ENCODE measurements at places on chromosomes 5 and 9.

DNA sequence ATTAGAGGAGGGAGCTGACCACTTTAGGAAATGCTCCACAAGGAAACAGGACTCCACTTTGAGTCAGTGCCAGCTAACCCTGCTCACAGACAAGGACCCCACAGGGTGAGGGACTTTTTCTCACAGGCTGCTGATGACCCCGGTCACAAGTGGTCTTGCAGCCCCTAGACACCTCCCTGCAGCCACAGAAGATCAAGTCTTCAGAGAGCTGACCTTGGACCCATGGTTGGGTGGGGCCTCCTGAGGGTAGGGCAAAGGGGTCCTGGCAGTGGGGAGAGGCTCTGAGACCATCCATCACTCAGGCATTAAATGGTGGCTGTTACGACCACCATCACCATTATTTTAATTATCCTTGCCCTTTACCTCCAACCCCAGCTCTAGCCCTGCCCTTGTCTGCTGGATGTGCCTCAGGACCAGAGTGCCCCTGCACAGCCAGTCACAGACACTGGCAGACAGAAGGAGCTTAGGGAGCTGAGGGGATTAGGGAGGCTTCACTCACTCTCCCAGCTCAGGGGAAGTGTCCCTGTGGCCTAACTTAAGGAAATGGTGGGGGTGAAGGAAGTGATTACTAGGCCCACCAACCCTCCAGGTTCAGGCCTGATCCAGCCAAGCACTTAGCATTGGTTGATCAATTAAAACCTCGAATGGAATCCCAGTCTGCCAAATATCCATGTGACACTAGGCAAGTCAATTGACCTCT, 1.6 kb downstream of the ACSL6 start:
- no peak for DNase-seq

- DNase-seq, result no peak
Measured at GRCh38 chr9:123377211-123377971, 21.4 kb downstream of the CRB2 start.

GRCh38 chr9:93965830-93966577, 10.8 kb upstream of the BARX1 start:
- DNase-seq, result no peak

- no peak for DNase-seq
Measured at GRCh38 chr9:123361086-123361730, 5.2 kb downstream of the CRB2 start.

GRCh38 chr5:2253040-2253975, 370.6 kb upstream of the IRX4 start:
- peak; percentile 40 for DNase-seq

DNA sequence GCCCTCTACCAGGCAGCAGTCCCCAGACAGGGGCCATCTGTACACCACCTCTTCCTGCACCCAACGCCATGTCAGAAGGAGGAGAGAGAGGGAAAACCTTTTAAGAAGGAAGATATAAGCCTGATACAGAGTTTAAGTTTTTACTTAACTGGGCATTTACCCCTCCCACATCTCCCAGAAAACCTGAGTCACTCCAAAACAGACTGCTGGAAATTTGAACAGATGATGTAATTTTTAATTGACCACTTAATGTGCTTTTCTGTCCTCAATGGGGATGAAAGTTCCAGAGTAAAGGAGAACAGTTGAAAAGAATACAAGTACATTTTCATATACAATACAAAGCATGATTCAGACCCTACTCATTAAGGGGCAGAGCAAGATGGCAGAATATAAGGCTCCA, 63.9 kb downstream of the TTC39B start:
- no peak for DNase-seq

DNA sequence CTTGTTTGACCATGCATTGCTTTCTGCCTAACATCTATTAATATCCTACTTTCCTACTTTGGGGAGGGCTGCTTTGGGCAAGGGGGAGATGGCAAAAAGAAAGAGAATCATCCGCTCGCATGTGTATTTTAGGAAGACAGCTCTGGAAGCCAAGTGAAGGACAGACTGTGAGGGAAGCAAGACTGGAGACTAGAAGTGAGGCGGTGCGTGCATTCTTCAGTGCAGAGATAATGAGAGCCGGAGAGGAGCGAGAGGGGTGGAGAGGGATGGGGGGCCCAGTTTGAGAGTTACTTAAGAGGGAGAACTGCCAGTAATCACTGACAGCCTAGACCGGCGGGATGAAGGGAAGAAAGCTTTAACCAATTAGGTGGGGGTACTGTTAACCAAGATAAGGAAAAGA, 151.7 kb upstream of the RAPGEF1 start:
- no peak for DNase-seq

DNA sequence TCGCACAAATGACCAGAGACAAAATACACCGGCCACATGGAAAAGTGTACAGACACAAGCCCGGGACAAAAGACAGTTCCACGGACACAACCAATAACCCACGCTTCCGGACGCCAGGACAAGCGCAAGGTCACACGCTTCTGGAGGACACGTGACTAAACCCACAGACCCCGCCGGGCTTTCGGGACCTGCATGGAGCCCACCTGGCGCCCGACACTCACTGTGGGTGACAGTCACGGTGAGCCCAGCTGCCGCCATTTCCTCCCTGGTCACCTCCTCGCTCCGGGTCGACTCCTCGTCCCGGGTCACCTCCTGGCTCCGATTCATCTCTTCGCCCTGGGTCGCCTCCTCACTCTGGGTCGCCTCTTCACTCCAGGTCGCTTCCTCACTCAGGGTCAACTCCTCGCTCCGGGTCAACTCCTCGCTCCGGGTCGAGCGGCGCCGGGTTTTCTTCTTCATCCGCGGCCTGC, 470 bp downstream of the BAG1 start:
- DNase-seq, result peak; percentile 11

DNA sequence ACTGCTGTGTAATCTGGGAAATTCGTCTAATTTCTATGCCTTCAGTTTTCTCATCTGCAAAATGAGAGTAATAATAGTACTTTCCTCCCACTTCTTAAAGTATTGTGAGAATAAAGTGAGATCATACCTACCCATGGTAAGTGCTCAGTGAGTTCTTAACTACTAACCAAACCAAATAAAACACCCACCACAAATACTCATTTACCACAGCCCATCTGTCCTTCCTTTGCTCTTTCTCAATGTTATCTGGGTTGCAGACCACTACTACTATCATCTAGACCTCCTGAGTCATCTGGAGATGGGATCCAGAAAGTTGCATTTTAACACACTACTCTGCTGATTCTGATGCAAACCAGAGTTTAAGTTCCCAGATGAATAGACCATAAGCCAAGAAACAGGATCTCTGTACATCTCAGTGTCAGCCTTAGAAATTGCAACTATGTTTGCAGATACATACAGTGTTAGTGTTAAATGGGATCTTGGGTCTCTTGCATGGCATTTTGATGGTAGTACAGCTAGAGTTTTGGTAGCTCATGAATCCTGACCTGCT, 105.4 kb upstream of the ATP10B start:
- no peak for DNase-seq

DNA sequence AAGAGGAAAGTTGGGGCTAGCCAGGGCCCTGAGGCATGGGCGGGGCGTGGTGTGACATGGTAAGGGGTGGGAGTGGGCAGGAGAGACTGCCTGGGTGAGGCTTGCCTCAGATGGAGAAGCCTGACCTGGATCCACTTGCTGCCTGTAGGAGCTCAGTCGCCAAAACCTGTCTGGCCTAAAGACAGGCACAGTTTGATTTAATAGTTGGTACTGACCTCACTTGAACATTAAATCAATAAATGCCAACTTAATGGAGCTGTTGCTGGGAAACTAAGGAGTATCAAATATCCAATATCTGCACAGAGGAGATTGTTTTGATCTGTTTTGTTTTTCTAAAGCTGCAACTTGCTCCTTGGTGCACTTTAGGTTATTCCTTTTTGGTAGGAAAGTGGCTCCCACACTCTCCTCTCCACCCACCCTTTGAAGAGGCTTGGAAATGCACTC, 86.4 kb downstream of the RCL1 start:
- DNase-seq, result peak; percentile 34

GRCh38 chr5:159031513-159031912, 68.2 kb downstream of the EBF1 start:
- DNase-seq, result no peak

DNA sequence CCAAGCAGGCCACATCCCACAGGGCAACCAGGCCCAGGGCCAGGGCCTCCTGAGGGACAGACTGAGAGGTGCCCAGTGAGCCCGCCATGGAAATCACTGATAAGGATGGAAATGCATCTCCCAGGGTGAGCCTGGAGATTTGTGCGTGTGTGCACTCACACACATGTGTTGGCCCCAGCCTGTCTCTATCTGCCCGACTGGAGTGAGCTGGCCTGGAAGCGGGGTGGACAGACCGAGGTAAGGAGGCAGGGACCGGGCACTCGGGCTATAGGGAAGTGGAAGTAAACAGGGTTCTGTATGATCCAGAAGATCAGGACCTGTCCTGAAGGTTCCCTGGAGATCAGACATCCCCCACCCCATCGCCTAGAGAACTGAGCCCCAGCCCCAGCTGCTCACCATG, 17.4 kb downstream of the GFI1B start:
- no peak for DNase-seq

DNA sequence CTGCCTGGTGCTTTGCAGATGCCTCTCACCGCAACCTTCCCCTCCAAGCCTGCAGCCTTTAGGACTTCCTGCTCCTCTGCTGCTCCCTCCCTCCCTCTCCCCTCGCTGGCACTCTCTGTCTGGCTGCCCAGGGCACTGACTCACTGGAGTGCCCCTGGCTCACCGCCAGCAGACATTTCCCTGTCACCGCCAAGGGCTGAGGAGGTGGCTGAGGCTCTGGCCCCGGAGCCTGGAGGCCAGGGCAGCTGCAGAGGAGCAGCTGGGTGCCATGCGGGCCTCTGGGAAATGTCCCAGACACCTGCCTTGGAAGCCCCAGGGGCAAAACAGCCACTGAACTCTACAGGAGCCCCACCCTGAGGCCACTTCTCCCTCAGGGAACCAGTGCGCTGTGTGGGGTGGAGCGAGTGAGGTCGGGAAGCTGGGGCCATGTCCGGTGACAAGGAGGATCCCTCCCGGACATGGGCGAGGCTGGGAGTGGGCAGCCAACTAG, 53.4 kb downstream of the TENT4A start:
- no peak for DNase-seq

- DNase-seq, result peak; percentile 62
Measured at GRCh38 chr5:126869005-126869451, 92.1 kb downstream of the LMNB1 start.

DNA sequence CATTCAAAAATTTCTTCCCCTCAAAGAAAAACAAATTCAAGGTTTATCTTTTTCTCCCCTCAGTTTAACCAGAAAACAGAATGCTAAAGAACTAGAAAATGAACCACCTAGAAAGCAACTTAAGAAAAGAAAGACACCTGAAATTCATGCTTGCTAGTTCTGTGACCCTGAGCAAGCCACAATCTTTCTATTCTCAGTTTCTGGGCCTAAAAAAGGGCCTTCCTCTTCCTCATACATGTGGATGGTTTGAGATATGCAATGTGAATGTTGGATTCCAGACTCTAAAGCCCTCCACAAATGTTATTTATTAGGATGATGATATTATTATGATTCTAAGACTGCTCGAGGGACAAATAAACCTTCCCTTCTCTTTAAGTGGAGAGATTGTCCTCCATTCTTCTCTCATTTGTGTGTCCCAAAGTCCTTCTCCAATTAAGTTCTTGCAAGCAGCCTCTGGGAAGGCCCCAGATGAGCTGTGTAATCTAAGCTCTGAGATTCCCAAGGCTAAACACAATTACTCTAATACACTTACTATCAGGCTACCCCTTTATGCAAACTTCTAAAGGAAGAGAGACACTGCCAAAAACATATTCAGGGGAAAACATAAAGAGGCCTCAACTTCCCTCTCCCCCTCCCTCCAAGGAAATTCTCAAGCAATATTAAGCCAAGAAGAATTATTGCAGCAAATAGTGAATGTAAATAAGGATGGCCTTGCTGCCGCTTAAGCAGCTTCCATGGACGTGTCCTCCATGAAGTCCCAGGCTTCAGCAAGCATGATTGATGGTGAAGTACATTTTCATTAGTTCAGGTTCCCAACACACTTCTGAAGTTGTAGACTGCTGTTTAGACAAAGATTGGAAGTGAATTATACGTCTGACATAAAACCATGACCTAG, 80.2 kb downstream of the PRKACG start:
- peak; percentile 44 for DNase-seq

DNA sequence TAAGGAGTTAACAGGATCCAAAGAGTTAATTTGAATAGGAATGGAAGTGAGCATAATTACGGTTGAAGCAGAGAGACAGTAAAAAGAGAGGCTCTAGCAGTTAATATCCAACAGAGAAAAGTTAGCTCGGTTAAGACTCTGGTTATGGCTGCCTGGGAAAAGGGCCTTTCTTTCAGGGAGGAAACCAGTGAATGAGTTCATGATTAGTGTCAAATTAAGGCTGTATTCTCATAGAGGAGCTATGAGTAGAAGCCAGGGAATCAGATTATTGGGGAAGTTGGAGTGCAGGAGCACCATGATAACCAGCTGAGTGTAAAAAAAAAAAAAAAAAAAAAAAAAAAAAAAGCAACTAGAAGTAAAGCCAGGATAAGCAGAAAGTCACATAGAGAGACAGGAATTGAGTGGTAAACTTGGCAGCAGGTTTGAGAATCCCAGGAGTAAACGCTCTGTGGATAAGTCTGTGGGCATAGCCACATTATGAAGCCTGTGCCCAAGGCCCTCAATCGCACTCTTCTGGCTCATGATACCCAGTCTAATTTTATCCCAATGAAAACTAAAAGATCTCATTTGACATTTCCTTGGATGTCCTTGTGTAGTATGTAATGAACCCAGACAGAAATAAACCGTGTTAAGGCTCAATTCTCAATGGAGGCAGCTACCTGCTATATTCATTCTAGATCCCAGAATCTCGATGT, 372.6 kb upstream of the MPDZ start:
- DNase-seq, result no peak

DNA sequence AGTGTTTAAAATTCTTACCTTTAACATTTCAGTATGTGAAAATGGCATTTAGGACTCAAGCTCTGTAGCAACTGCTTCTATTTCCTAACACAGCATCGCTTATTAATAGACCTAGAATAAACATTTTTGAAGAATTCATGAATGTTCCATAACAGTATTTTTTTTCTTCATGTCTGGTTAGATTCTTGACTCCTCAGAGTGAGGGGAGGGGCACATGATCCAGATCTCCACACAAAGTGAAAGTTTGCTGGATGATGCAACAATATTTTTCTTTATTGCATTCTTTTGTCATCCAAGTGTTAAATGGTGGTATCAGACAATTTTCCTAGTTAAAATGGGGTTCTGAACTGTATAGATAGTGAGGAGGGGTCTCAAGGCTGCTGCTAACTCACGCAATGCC, 130.8 kb upstream of the MAN2A1 start:
- DNase-seq, result no peak

Measured in left kidney (tissue), 8 donors.